Omental fat pad (tissue), 4 donors: ENCODE measurements at places on chromosomes 1 and 21.

DNA sequence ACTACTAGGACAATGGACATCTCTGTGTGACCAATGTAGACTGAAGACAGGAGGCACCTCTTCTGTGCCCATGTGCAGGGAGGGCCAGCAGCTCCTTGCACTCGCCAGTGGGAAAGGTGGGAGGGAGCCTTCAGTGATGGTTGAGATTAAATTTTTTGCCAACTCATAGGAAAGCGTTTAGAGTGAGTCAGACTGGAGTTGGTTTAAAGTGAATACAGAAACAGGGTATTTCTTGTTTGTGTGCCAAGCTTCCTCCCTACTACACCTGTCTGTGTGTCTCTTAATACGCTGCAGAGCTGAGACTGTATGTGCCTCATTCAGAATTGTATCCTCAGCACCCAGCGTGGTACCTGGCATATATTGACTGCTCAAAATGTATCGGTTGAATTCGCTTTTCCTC lies 13.5 kb upstream of the COL16A1 start:
- DNase-seq, result no peak

- DNase-seq, result no peak
Measured at GRCh38 chr1:2489615-2490014, 13.5 kb downstream of the PLCH2 start.

- no peak for DNase-seq
Measured at GRCh38 chr1:27137544-27138075, 17.3 kb downstream of the SLC9A1 start.

DNA sequence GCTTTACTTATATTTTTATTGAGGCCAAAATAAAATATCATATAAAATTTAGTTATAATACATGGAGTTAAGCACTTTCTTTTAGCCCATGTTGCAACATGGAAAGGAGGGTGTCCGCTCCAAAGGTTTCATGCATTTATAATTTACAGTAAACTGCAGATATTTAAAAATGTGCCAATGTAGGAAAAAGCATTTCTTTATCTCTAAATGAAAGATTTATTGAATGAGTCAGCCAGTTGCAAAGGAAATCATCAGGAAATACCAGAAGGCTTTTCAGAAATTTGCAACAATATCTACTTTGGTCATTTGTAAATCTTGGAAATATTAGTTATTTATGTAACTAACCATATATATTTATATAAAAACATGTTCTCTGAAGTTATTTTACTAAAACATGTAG lies 12.1 kb downstream of the ATP6V1G3 start:
- DNase-seq, result no peak
